ENCODE measurements at places on chromosomes 4 and X. TPM values are rescaled to one million over a fixed set of nuclear protein-coding genes. Genes with fewer than 3 reads are reported as not detected.

- no peak overlapping the region for H3K4me3 ChIP-seq
- H3K27ac ChIP-seq = no peak overlapping the region
- H3K36me3 ChIP-seq = no peaks in the 10 kb centered on the region
- H3K27me3 ChIP-seq = no peaks in the 10 kb centered on the region
Measured at GRCh38 chr4:61468024-61468720, 268.0 kb downstream of the ADGRL3 start.

DNA sequence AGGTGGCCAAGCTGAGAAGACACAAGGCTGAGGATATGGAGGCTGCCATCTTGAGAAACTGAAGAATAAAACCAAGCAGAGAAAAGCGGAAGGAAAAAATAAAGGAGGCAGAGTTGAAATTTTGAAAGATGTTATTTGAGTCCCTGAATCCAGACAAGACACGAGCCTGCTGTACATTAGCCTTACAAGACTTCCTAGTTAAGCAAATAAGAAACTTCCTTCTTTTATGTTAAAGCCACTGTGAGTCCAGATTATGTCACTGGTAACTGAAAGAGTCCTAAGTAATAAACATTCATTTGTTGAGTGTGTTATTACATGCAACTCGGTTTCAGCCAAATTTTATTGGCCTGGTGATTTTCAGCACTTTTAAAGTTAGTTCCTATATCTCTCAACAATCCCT lies 30.4 kb downstream of the DRD5 start:
- H3K36me3 ChIP-seq = no peaks in the 10 kb centered on the region
- no peaks in the 10 kb centered on the region for H3K4me1 ChIP-seq
- H3K27me3 ChIP-seq = no peaks in the 10 kb centered on the region
- no peak overlapping the region for H3K4me3 ChIP-seq

- H3K4me1 ChIP-seq = peaks cover 21% of the 10 kb centered on the region
- no peak for DNase-seq
- no peak overlapping the region for H3K27ac ChIP-seq
- no peaks in the 10 kb centered on the region for H3K36me3 ChIP-seq
Measured at GRCh38 chr4:121952290-121952689, 430 bp upstream of the TRPC3 start.

DNA sequence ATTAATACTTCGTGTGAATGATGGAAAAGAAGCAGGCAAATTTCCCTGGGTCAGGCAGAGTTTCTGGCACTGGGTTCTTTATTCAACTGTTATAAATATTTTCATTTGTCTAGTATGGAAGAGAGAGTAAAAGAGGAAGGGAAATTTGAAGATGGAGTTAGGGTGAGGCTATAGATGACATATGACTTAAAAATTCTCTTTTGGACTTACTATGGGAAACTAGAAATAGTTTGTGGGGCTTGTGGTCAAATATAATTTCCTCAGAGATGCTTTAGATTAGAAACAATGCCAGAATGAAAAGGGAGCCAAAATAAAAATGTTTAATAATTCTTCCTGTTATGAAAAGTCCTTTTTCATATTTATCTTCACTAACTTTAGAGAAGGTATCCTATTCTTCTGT lies 103.2 kb downstream of the GC start:
- H3K27me3 ChIP-seq = no peaks in the 10 kb centered on the region
- H3K4me3 ChIP-seq = no peak overlapping the region
- DNase-seq = no peak
- no peak overlapping the region for H3K27ac ChIP-seq

DNA sequence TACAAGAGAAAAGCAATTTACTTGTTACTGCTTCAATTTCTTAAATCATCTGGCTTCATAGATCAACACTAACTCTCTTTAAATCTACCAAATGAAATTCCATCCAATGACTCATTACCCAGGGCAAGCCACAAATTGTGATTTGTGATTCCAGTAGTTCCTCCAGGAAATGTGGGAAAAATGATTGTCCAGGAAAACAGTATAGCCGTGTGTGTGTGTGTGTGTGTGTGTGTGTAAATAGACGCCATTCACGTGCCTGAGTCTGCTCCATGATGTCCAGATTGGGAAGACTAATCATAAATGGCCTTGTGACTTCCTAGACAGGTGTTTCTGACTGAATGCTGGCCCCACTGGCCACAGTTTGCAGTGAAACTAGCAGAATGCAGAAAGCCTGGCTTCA lies 121.3 kb downstream of the HS6ST2 start:
- no peaks in the 10 kb centered on the region for H3K36me3 ChIP-seq
- no peaks in the 10 kb centered on the region for H3K4me1 ChIP-seq
- H3K4me3 ChIP-seq = no peak overlapping the region
- H3K27me3 ChIP-seq = no peaks in the 10 kb centered on the region

GRCh38 chrX:1591102-1591862 lies at the start of gene AKAP17A:
Gene AKAP17A (plus strand): TSS chrX:1591604. CDS start chrX:1593463, 1,859 bp downstream.
- no peaks in the 10 kb centered on the region for H3K27me3 ChIP-seq
- H3K4me1 ChIP-seq = peaks cover 41% of the 10 kb centered on the region
- H3K4me3 ChIP-seq = peak within 1 kb of the TSS; percentile 77

- no peak overlapping the region for H3K4me3 ChIP-seq
- no peaks in the 10 kb centered on the region for H3K4me1 ChIP-seq
- H3K36me3 ChIP-seq = no peaks in the 10 kb centered on the region
- H3K27me3 ChIP-seq = no peaks in the 10 kb centered on the region
- DNase-seq = no peak
Measured at GRCh38 chr4:9987749-9988362, 33.4 kb downstream of the SLC2A9 start.

DNA sequence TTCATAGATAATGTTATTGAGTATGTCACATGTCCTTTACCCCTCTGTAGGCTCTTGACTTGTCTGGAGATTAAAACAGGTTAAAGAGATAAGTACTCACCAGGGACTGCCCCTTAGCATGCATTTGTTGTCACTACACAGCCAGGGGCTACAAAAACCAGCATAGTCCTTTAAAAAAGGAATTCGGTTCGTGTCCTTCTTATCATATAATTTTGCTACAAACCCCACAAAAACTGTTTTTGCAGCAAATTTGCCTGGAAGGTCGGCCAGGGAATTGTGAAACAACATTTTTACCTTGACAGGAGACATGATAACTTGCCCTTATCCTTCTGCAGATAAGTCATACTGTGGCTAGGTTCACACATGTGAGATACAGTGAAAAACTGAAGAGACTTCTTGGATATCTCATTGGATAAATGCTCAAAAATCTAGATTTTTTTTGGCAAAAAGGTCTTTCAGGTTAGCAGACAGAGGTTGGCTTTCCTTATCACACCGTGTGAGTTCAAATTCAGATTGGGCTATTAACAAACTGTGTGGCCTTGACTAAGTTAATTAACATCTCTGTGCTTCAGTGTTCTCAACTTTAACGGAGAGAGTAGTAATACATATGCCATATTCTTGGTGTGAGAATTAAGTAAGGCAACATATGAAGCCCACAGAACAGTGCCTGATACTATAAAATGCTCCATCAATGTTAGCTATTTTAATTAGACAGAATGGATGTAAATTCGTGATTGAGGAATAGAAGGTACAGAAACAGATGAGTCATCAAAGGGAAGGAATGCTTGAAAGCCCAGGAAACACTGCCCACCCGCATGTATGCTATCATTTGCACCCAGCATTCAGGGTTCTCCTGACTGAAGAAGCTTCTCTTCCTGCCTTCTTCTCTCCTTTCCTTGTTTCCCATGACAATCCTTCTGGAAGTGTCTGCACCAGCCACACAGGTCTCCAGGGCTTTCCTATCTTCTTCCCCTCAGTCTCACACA lies 30.0 kb downstream of the FAM9C start:
- no peak overlapping the region for H3K4me3 ChIP-seq
- H3K27ac ChIP-seq = peak overlapping the region; percentile 61
- peaks cover 47% of the 10 kb centered on the region for H3K4me1 ChIP-seq
- no peaks in the 10 kb centered on the region for H3K27me3 ChIP-seq

DNA sequence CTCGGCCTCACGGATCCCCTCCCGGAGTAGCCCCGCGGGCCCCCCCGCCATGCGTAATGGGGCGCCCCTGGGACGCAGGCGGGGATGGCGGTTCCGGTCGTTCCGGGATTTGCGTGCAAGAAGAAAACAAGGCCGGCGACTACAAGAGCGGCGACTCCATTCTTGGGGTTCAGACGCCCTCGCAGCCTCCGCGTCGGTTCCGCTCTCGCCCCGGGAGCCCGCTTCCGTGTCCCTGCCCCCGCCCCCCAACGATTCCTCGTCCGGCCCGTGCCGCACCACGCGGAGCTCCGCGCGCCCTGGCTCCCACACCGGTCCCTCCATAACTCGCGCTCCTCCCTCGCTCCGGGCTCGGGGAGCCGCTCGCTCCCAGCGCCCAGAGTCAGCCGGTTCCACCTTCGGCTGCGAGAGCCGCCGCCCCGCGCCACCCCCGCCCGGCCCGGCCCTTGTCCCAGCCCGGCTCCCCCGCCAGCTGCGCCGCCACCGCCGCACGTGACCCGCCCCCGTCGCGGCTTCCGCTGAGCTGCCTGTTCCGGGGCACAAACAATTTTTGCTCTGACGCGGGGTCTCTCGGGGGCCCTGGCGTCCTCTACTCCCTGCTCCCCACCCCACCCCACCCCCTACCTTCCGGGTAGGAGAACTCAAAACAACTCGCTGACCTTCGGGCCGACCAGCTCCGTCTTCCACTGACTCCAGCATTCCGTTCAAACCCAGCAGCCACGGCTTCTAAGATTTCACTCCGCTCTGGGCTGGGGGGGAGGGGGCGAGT lies 78.8 kb upstream of the BCOR start:
- H3K4me3 ChIP-seq = peak overlapping the region; percentile 23
- DNase-seq = peak; percentile 82
- peak overlapping the region; percentile 84 for H3K27ac ChIP-seq
- peaks cover 22% of the 10 kb centered on the region for H3K4me1 ChIP-seq
- no peaks in the 10 kb centered on the region for H3K27me3 ChIP-seq
- H3K36me3 ChIP-seq = no peaks in the 10 kb centered on the region

- H3K27ac ChIP-seq = no peak overlapping the region
- H3K4me3 ChIP-seq = no peak overlapping the region
- no peaks in the 10 kb centered on the region for H3K4me1 ChIP-seq
- no peaks in the 10 kb centered on the region for H3K36me3 ChIP-seq
- H3K27me3 ChIP-seq = no peaks in the 10 kb centered on the region
Measured at GRCh38 chr4:176814770-176815169, 22.0 kb upstream of the VEGFC start.

GRCh38 chr4:107857741-107858140 lies 33.0 kb downstream of the SGMS2 start:
- H3K4me3 ChIP-seq = no peak overlapping the region
- H3K27ac ChIP-seq = no peak overlapping the region
- no peaks in the 10 kb centered on the region for H3K36me3 ChIP-seq
- H3K27me3 ChIP-seq = peaks cover 6% of the 10 kb centered on the region

DNA sequence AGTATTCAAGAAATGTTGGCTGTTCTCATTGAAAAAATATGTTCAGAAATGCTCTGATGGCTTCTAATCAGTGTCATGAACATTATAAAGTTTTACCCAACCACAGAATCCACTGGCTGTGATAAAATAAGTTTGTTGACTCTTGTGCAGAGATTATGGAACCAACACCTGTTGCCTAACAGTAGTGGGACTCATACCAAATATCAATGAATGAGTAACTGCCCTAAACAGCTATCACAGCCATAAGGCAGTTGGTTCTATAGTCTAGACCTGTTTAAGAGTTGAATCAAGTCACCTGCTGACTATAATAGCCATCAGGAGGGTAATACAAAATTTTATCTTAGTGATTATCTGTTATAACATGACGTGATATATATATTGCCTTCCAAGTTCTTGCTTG lies 168.3 kb downstream of the ATOH1 start:
- no peak overlapping the region for H3K4me3 ChIP-seq
- H3K27ac ChIP-seq = no peak overlapping the region
- H3K27me3 ChIP-seq = no peaks in the 10 kb centered on the region
- no peak for DNase-seq

DNA sequence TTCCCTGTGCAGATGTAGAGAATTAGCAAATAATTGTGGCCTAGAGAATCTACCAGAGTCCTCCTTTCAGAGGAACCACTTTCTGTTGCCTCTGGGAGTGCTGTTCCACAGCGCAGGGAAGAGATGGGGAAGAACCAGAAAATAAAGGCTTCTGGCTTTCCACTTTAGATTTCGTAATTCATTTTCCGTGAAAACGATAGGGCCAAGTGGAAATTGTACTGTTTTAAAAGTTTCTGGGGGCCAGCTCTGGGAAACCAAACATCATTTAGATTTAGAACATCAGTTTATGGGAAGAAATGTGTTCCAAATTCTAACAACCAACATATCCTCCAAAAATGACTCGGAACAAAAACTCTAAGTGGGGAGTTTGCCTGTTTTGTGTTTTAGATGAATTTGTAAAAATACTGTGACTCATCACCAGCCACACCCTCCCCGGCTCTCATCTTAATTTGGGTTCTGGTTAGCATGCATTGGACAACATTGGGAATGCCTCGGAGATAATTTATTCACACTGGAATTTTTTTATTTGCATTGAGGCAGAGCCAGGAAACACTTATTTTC lies 65.2 kb upstream of the LNX1 start:
- no peak for DNase-seq
- H3K27me3 ChIP-seq = no peaks in the 10 kb centered on the region
- H3K4me3 ChIP-seq = no peak overlapping the region
- no peaks in the 10 kb centered on the region for H3K4me1 ChIP-seq
- no peak overlapping the region for H3K27ac ChIP-seq

GRCh38 chr4:103498161-103499070 lies 221.4 kb downstream of the TACR3 start:
- DNase-seq = no peak
- no peak overlapping the region for H3K27ac ChIP-seq
- H3K4me3 ChIP-seq = no peak overlapping the region
- no peaks in the 10 kb centered on the region for H3K27me3 ChIP-seq
- H3K4me1 ChIP-seq = no peaks in the 10 kb centered on the region
- H3K36me3 ChIP-seq = no peaks in the 10 kb centered on the region

DNA sequence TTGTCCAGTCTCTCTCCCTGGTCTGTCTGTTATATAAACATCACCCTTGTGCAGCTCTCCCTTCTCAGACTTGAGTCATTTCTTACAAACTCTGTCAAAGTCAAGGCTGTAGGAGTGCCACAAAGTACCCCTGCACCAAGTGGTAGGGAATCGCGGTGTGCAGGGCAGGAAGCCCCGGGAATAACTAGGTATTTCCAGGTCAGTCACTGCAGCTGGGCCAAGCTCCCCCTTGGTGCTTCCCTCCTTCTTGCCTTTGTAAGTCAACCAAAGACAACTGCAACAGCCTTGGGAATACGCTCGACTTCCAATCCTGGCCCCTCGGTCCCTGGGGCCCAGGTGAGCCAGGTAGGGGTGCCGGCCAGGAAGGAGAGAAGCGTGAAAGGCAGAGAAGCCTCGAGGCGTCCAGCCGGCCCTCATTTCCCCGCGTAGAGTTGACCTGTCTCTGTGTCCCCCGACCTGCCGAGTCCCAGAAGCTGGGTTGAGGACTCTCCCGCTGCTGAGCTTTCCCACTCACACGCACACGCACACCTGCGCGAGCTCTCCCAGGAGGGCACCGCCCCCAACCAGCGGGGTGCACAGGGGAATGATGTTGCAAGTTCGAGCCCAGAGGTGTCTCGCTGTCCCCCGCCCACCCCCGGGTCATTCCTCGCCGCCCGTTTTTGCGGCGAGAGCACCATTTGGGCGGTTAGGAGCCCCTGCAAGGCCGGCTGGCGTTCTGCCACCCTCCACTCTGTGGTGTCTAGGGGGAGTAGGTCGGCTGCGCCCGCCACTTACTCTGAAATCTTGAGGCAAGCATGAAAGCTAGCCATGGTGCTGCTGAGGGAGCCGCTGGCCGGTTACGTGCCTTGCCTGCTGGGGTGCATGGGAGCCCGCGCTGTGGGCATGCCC lies 22.8 kb upstream of the KIAA1210 start:
- H3K4me1 ChIP-seq = no peaks in the 10 kb centered on the region
- no peaks in the 10 kb centered on the region for H3K36me3 ChIP-seq
- no peak for DNase-seq
- no peak overlapping the region for H3K4me3 ChIP-seq
- H3K27me3 ChIP-seq = no peaks in the 10 kb centered on the region
- H3K27ac ChIP-seq = no peak overlapping the region

The DKK2 gene
- not detected for total RNA-seq

The MAGEC1 gene
- not detected for total RNA-seq

The TLR6 gene
- total RNA-seq = 7.3 TPM

The CLCN4 gene
- 0.29 TPM for total RNA-seq

The BTC gene
- not detected for total RNA-seq
